ENCODE measurements at places on chromosomes 2 and 18.
A peak's percentile ranks its signal among the peaks of the same experiment; 100 is the strongest.

DNA sequence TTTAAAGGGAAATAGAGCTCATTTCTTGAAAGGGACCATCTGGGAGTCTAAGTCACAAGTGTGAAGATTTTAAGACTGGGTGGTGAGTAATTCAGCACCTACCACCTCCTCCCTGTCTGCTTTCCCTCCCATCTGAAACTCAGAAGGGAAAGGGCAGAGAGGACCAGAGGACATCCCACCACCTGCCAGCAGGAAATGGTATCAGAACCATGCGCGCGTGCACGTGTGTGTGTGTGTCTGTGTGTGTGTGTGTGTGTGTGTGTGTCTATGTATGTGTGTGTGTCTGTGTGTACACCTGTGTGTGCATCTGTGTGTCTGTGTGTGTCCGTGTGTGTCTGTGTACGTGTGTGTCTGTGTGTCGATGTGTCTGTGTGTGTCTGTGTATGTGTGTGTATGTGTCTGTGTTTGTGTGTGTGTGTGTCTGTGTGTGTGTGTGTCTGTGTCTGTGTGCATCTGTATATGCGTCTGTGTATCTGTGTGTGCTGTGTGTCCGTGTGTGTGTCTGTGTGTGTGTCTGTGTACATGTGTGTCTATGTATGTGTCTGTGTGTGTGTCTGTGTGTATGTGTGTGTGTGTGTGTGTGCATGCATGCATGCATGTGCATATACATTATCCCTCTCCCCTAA is 76.8 kb downstream of the ZFP36L2 start:
- DNase-seq, result no peak

DNA sequence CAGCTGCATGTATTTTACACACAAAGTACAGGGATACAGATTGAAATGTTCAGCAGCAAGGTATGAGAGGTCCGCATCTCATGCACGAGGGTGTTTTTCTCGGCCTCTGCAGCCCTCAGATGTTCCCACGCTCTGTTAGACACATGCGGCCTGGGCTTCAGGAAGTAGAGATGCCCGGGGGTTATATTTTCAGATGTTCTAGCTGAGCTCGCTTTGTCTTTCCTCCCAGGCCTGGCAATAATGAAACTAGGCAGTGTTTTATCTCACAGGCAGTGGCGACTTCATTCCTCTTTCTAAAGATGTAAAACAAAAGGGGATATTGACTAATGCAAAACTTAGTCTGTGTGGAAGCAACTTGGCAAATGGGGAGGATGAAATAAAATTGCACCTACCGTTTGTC is 190.7 kb downstream of the GBX2 start:
- no peak for DNase-seq

GRCh38 chr2:12202313-12203075 is 456.1 kb downstream of the LPIN1 start:
- no peak for DNase-seq

GRCh38 chr2:102514061-102514785 is 41.2 kb downstream of the SLC9A4 start:
- no peak for DNase-seq

DNA sequence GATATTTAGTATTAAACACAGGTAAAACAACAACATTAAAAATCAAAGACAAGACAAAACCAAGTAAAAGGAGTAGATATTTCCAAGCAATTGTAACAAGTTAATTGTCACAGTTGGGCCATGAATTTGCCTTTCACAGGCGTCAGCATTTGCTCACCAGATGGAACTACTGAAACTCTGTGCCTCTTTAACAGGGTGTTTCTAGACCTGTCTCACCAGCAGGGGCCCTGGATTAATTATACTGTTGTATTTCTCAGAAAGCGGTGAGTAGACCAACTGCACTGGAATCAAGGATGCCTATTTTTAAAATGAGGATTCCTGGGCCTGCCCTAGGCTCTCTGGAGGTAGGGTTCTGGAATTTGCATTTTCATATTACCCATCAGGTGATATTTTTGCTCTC is 92.6 kb downstream of the UPP2 start:
- DNase-seq, result no peak

DNA sequence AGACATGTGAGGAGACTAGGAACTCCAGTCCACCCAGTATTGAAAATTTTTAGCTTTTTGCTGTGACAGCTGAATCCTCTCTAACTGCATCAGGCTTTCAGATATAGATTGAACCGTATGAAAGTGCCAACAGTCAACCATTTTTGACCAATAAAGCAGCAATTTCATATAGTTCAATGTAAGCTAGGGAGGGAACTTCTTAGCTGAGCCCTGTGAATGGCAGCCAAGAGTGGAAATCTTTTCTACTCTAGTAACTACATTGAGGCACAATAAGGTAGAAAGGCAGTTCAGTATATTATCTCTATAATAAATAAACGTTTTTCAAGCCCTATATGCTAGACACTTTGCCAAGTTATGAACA is 96.3 kb upstream of the TANK start:
- no peak for DNase-seq

- DNase-seq, result peak; percentile 60
Observed at GRCh38 chr18:69935319-69936190, 12.1 kb downstream of the CD226 start.

GRCh38 chr2:112304298-112304941 is 29.0 kb downstream of the ZC3H6 start:
- DNase-seq, result no peak

- no peak for DNase-seq
Observed at GRCh38 chr18:73007195-73007914, 139.6 kb upstream of the NETO1 start.

DNA sequence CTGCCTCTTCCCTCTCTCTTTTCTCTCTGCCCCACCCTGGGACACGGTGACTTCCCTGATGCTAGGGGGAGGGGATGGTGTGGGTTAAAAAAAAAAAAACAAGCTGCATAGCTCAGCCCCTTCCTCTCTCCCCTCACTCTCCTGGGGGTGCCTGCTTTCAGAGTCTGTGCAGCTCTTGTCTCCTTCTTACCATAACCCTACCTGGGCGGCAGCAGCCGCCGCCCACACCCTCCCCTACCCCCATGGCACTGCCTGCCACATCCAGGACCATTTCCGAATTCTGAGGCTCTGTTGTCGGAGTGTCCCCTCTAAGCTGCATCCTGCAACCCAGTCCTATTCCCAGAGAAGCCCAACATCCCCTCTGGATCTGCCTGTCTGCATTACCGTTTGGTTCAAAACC is 16.0 kb downstream of the TTC32 start:
- DNase-seq, result no peak

- DNase-seq, result no peak
Observed at GRCh38 chr2:129334696-129335410, 644.6 kb upstream of the RAB6C start.

DNA sequence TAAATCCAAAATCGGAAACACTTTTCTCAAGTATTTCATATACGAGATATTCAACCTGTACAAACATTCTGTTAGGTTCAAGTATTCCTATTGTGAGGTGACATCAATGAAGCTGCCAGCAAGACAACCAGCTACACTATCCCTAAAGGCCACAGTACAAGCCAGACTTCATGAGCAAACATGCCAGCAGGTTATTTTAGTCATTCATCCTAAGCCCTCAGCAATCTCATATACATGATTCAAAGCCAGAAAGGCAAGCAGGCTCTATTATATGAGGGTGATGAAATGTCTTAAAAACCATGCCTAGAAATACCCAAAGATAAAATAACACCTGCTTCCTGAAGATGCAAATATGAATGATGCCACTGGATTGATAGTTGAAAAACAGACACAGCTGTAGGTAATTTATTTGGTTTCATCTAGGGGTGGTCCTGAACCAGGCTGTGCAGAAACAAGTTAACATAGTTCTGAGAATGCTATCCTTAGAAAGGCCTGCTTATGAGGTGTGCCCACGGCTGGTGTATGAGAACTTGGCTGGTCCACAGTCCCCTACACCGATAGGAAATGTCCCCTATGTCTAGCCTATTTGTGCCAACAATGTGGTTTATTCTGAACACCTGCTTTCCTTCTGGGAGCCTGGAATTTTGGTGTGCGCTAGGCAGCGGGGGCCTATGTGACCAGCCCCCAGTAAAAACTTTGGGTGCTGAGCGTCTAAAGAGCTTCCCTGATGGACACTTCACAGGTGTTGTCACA is 48.2 kb upstream of the KIDINS220 start:
- no peak for DNase-seq

DNA sequence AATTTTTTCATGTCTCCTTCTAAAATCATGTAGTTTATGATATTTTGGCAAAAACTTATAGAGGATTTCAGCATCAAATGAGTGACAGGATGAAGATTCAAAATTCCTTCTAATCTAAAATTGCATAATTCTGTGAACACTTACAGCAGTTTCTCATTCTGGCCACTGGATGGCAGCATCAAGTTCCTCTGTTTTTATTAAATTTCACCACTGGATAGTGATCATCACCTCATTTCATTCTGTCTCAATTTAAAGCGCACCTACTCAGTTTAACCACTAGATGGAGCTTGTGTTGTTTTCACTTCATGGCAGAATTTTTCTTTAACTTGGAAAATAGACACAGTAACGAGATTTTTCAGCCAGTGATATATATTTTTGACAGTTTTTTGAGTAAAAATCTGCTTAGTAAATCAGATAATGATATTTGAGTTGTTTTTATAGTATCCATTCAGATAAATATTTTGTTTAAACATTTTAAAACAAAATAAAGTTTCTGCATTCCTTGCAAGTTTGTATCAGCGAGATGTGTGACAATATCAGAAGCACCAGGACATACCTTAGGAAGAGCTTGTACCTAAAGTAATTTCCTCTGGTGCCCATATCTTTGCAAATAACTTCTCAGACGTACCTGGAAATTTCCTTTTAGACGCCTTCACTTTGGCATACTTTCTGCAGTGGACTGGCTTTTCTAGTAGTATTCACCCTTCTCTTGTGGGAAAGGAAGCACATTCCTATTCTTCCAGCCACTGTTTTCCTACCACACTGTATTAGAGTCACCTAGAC is 94.7 kb upstream of the ARHGAP15 start:
- DNase-seq, result no peak

GRCh38 chr2:85902496-85902895 is 13.7 kb upstream of the ST3GAL5 start:
- no peak for DNase-seq
